Hypothalamus (tissue), 51 donors: ENCODE measurements at places on chromosomes 6 and 20.
A peak's percentile ranks its signal among the peaks of the same experiment; 100 is the strongest.

GRCh38 chr6:108831104-108831503, 17.1 kb upstream of the ARMC2 start:
- peak; percentile 38 for DNase-seq

DNA sequence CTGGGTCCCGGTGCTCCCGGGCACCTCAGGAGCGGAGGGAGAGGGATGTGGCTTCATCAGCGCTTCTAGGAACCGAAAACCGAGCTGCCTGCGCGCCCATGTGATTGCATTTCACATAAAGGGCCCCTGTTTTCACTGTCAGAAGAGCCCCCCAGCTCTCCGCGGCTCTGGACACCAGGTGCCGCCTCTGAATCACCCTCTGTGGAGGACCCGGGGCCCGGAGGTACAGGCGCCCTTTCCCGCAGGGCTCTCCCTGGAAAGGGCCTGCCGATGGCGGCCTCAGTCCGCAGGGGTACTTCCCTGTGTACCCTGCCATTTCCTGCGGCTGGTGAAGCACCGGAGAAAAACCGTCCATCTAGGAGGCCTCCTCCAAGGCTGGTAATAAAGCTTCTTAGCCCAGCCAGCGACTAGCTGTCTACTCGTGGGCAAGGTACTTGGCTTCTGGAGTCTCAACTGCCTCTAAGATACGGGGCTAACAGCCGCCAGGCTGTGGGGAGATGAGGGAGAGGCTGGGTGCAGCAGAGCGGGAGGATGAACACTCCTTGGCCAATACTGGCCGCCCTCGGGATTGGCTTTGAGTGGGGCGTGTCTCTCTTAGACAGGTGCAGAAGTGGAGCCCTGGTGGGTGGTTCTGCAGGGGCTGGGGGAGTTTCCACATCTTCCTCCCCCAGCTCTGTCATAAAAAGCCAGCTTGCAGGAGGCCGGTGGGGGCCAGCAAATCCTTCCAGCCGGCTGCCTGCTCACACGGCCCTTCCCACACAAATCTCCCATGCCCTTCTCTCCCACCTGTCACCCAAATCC, 1.6 kb downstream of the PPP1R16B start:
- DNase-seq = no peak

- DNase-seq = no peak
Measured at GRCh38 chr6:14738933-14739332, 506.9 kb upstream of the JARID2 start.

- DNase-seq = no peak
Measured at GRCh38 chr20:37584238-37584807, 56.6 kb upstream of the BLCAP start.

GRCh38 chr6:112155886-112156285, 68.5 kb downstream of the FAM229B start:
- DNase-seq = no peak

GRCh38 chr6:52497652-52498408, 77.7 kb downstream of the EFHC1 start:
- DNase-seq = no peak
